Keratinocyte (primary cell): ENCODE measurements at places on chromosomes 2 and 18.

GRCh38 chr2:14936426-14936825, 303.9 kb downstream of the LRATD1 start:
- H3K27me3 ChIP-seq: no peaks in the 10 kb centered on the region
- no peaks in the 10 kb centered on the region for H3K36me3 ChIP-seq
- H3K4me1 ChIP-seq: no peaks in the 10 kb centered on the region
- no peak for DNase-seq
- no peak overlapping the region for H3K4me3 ChIP-seq
- H3K27ac ChIP-seq: no peak overlapping the region

DNA sequence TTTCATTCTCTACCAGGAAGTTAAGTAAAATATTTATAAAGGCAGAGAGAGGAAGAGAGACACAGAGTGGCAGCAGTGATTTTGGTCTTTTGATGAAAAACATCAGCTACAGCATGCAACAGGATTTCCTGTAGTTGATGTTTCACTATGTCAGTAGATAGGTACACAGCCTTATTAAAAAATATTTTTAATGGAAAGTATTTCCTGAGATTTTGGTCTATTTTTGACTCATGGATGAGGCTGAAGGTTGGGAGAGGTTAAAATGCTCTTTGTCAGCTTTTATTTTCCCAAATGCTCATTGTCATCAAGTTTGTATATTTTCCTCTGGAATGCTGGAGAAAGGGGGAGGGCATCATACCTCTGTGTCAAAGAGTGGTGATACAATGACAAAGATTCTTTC, 1112.5 kb downstream of the CBLN2 start:
- no peak overlapping the region for H3K27ac ChIP-seq
- H3K36me3 ChIP-seq: no peaks in the 10 kb centered on the region
- no peak overlapping the region for H3K4me3 ChIP-seq
- no peaks in the 10 kb centered on the region for H3K27me3 ChIP-seq
- no peak for DNase-seq

- no peak overlapping the region for H3K27ac ChIP-seq
- H3K27me3 ChIP-seq: no peaks in the 10 kb centered on the region
- no peak overlapping the region for H3K4me3 ChIP-seq
- no peaks in the 10 kb centered on the region for H3K4me1 ChIP-seq
- no peak for DNase-seq
These were observed 494.9 kb downstream of the EPHA4 start for GRCh38 chr2:221077251-221077650.

GRCh38 chr2:128354161-128354560, 35.5 kb upstream of the HS6ST1 start:
- H3K4me1 ChIP-seq: no peaks in the 10 kb centered on the region
- H3K36me3 ChIP-seq: no peaks in the 10 kb centered on the region
- H3K27ac ChIP-seq: no peak overlapping the region
- H3K4me3 ChIP-seq: no peak overlapping the region
- DNase-seq: no peak
- no peaks in the 10 kb centered on the region for H3K27me3 ChIP-seq

GRCh38 chr2:220619525-220620220, 952.4 kb downstream of the EPHA4 start:
- no peak overlapping the region for H3K4me3 ChIP-seq
- peaks cover 4% of the 10 kb centered on the region for H3K4me1 ChIP-seq
- H3K27ac ChIP-seq: peak overlapping the region; percentile 17
- no peaks in the 10 kb centered on the region for H3K27me3 ChIP-seq
- no peaks in the 10 kb centered on the region for H3K36me3 ChIP-seq
- peak; percentile 32 for DNase-seq

- H3K4me3 ChIP-seq: peak overlapping the region; percentile 15
- H3K4me1 ChIP-seq: peaks cover 56% of the 10 kb centered on the region
- H3K36me3 ChIP-seq: no peaks in the 10 kb centered on the region
- H3K27me3 ChIP-seq: no peaks in the 10 kb centered on the region
- DNase-seq: no peak
These were observed 130.1 kb downstream of the OLA1 start for GRCh38 chr2:174117951-174118930.

DNA sequence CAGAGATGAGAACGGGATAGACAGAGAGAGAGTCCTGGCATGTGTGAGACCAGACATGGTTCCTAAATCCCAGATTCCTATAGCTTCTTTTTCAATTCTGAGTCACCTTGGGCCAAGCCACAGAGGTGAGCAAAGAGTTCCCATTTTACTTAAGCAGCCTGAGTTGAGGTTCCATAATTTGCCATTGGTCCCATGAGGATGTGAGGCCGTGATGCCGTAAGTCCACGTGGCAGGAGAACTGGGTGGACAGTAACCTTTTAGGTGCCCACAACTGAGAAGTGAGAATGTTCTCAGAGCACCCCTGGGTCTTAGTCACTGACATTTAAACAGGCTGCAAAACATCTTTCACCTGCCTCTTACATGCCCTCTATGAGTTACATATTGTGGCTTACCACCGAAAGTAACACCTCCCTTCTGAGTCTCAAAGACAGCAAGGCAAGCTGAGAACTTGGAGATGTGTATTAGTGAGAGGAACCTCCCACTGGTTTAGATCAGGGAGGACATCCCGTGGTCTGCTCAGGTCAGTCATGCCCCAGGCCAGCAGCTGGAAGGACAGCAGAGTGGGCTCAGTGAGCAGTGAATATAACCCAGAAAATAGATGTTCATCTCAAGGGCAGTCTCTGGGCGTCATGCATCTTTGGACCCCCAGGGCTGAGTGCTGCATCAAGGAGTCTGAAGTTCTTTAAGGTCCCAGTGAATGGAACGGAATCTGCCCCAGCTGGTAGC, 127.9 kb upstream of the LGALSL start:
- no peak overlapping the region for H3K27ac ChIP-seq
- peaks cover 13% of the 10 kb centered on the region for H3K4me1 ChIP-seq
- no peak overlapping the region for H3K4me3 ChIP-seq
- no peaks in the 10 kb centered on the region for H3K36me3 ChIP-seq
- no peak for DNase-seq
- no peaks in the 10 kb centered on the region for H3K27me3 ChIP-seq

GRCh38 chr2:157442636-157443035, 1.3 kb downstream of the CYTIP start:
- no peaks in the 10 kb centered on the region for H3K4me1 ChIP-seq
- no peaks in the 10 kb centered on the region for H3K36me3 ChIP-seq
- H3K4me3 ChIP-seq: no peak overlapping the region
- peaks cover 6% of the 10 kb centered on the region for H3K27me3 ChIP-seq

GRCh38 chr2:238489896-238490295, 63.2 kb downstream of the ASB1 start:
- no peak overlapping the region for H3K27ac ChIP-seq
- no peaks in the 10 kb centered on the region for H3K36me3 ChIP-seq
- H3K4me3 ChIP-seq: no peak overlapping the region
- no peak for DNase-seq
- no peaks in the 10 kb centered on the region for H3K27me3 ChIP-seq

- H3K36me3 ChIP-seq: no peaks in the 10 kb centered on the region
- no peaks in the 10 kb centered on the region for H3K27me3 ChIP-seq
- peaks cover 11% of the 10 kb centered on the region for H3K4me1 ChIP-seq
- DNase-seq: peak; percentile 32
- H3K4me3 ChIP-seq: no peak overlapping the region
These were observed 282.7 kb downstream of the MBD2 start for GRCh38 chr18:53941601-53942338.

DNA sequence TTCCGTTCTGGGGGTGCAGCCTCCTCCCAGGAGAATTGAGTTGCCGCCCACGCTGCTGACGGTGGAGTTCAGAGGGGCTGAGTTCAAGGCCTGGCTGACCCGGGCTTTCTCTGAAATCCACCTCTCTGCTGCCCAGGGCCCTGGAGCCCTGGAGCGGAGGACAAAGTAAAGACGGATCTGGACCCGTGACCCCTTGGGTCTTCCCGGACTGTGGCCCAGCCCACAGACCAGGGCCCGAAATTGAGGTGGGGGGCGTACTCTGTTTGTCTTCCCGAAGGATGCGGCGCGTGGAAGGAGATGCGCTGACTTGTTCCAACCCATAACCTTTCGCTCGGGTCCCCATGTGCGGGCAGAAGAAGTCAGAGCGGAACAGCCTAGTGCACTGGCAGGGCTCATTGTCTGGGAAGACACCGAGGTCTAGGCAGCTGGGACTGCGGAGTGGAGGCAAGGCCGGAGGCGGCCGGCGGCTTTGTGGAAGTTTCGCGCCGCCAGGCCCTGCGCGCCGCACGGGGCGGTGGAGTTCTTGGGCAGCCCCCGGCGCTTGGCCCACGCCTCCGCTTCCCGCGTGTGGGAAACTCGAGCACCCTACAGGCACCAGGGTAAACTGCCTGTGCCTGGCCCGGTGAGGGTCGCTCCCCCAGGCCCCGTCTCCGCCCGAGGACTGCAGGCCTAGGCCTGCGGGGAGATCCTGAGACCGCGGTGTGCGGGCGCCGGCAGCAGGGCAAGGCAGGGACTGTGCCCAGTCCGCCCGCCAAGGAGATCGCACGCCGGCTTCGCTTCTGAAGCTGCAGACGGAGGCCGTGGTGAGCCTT, 9.8 kb downstream of the POU3F3 start:
- H3K27me3 ChIP-seq: peaks cover 88% of the 10 kb centered on the region
- no peaks in the 10 kb centered on the region for H3K36me3 ChIP-seq
- no peaks in the 10 kb centered on the region for H3K4me1 ChIP-seq
- DNase-seq: no peak
- no peak overlapping the region for H3K4me3 ChIP-seq
